ENCODE measurements at places on chromosomes 12 and 14. TPM values are rescaled to one million over a fixed set of nuclear protein-coding genes. Genes with fewer than 3 reads are reported as not detected.

RNF212B gene
- not detected for total RNA-seq

LIN7A gene
- 7.6 TPM for total RNA-seq

KRT1 gene
- total RNA-seq, result not detected

SYNDIG1L gene
- total RNA-seq, result under 0.01 TPM

PAX9 gene
- total RNA-seq, result under 0.01 TPM

SRRM4 gene
- total RNA-seq, result not detected

FGD4 gene
- 5.2 TPM for total RNA-seq

NOPCHAP1 gene
- total RNA-seq, result 8.2 TPM

NXPH4 gene
- 0.79 TPM for total RNA-seq

RNASE7 gene
- not detected for total RNA-seq

SELPLG gene
- 1.5 TPM for total RNA-seq

ARF6 gene
- 30.8 TPM for total RNA-seq
